Mononuclear cell (primary cell): ENCODE measurements at places on chromosomes 12 and 14. TPM values are rescaled to one million over a fixed set of nuclear protein-coding genes. Genes with fewer than 3 reads are reported as not detected.

The ALX1 gene
- not detected for total RNA-seq

The TOMM20L gene
- total RNA-seq: 1.9 TPM

The MMP19 gene
- 4.2 TPM for total RNA-seq

The FAM222A gene
- 1.0 TPM for total RNA-seq

The KCNH5 gene
- total RNA-seq: not detected

The LRTM2 gene
- 0.10 TPM for total RNA-seq

The DIO2 gene
- total RNA-seq: not detected

The HHIPL1 gene
- not detected for total RNA-seq

The KRT71 gene
- total RNA-seq: not detected

The PRIMA1 gene
- not detected for total RNA-seq

The RNASE7 gene
- total RNA-seq: not detected

The CMKLR1 gene
- 0.52 TPM for total RNA-seq

The DPPA3 gene
- total RNA-seq: not detected

The GALNT8 gene
- 0.42 TPM for total RNA-seq

The FGF6 gene
- total RNA-seq: not detected

The TSHR gene
- 0.21 TPM for total RNA-seq

The VTI1B gene
- 30.0 TPM for total RNA-seq

The LALBA gene
- not detected for total RNA-seq

The ALG10B gene
- total RNA-seq: 7.7 TPM
